ENCODE measurements at places on chromosomes 2 and 18. TPM values are rescaled to one million over a fixed set of nuclear protein-coding genes. Genes with fewer than 3 reads are reported as not detected.

The FAM124B gene
- 0.34 TPM for polyA plus RNA-seq

The RAMP1 gene
- polyA plus RNA-seq, result 164 TPM

The AQP4 gene
- polyA plus RNA-seq, result 1.6 TPM

The REG3A gene
- polyA plus RNA-seq, result 0.27 TPM

The IL1RL1 gene
- polyA plus RNA-seq, result 36.6 TPM

The AMER3 gene
- polyA plus RNA-seq, result not detected

The PROC gene
- polyA plus RNA-seq, result not detected

GRCh38 chr2:239365071-239365781 is 35.6 kb downstream of the HDAC4 start:
- DNase-seq, result no peak

- DNase-seq, result no peak
These were observed 28.1 kb upstream of the SCYGR2 start for GRCh38 chr2:227570615-227571014.

- no peak for DNase-seq
These were observed 19.8 kb downstream of the GAREM1 start for GRCh38 chr18:32450874-32451273.

DNA sequence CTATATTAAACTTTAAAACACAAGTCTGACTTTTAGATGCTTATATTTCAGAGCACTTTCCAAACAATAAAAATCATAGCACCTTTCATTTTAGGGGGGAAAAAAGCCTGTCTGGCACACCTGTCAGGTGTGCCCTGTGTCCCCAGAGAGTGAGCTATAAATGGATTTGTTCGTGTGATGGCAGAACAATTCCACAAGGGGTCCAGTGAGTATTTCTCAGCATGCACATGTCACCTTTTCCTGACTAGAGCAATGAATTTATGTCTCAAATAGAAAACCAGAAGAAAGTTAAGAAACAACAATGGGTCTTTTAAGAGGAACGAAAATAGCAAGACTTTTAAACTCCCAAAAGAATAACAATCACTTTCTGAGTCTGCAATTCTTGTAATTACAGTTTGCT is 55.9 kb downstream of the ACVR1C start:
- DNase-seq, result no peak

- DNase-seq, result no peak
These were observed 13.5 kb downstream of the PPP1CB start for GRCh38 chr2:28764909-28765711.

DNA sequence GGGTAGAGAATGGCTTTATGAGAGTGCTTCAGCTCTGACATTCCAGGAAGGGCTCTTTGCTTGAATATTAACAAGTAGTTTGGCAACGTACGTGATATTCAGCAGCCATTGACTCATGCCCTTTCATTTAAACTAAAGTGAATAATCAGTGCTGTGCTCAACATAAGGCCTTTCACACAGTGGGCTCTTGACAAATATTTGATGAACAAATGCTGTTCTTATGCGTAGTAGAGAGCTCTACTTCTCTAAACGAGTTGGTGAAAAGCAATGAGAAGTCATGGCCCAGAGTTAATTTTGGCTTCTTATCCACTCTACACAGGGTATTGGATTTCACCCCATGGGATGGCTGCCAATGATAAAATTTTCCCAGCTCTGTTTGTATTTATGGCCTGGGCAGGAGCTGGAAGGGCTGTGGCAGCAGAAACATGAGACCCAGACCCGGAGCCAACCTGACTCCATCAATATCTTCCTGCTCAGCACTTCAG is 338.9 kb downstream of the CCDC85A start:
- peak; percentile 51 for DNase-seq

- no peak for DNase-seq
These were observed 111.0 kb downstream of the B3GNT2 start for GRCh38 chr2:62306751-62307468.

- no peak for DNase-seq
These were observed 248.0 kb downstream of the MYCN start for GRCh38 chr2:16188261-16188890.

DNA sequence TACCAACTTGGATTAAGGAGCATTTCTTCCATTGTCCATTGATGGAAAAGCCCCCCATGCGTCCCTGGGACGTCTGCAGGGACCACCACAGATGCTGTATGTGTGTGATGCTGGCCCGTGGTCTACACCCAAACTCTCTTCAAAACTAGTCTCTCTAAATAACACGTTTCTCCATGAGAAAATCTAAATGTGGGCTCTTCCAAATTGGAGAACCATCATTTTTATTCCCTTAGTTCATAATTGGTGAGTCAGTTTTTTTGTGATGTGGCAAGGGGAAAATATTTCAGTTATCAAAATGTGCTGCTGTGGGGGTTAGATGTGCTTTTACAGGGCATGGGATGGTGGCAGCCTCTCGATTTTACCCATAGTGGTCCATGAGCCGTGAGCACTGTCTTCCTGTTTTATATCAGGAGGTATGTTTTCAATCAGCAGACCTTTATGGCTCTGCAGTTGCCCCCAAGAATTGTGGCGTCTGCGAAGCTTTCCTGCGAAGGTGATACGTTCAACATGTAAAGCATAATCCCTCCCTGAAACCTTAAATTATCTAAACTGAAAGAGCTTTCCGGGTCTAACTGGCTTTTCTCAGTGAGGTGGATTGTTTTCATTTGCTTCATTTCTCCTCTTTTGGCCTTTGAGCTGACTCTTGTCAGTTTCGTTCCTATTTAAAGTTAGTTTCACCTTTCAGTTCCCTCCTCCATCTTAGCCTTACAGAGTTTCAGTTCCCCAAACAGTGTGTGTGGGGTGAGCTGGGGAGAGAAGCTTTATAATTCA is 78.4 kb downstream of the SETBP1 start:
- DNase-seq, result no peak

- no peak for DNase-seq
These were observed 169.4 kb downstream of the MEIS1 start for GRCh38 chr2:66604326-66604725.

GRCh38 chr2:16613539-16614011 is 52.1 kb downstream of the CYRIA start:
- no peak for DNase-seq

DNA sequence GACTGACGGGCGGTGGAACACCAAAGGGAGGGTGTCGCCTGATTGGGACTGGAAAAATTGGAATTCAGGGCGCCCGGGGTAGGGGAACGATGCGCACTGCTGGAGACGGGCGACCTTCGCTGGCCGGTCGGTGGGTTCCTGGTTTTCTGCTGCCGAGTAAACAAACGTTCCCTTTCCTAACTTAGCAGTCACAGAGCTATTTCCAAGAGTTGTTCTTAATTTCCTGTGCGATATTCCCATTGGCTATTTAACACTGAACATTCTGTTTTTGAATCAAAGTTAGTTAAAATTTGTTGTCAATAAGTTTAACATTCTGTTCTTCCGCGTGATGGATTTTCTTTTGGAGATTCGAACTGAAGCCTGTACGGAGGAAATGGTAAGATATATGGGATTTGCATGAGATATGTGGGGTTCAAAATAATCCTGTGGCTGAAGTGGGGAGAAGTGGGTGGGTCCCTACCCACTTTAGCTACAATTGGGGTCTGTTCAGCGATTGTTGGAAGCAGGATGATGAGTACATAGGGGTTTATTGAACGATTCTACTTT is 862 bp downstream of the C18orf54 start:
- no peak for DNase-seq

DNA sequence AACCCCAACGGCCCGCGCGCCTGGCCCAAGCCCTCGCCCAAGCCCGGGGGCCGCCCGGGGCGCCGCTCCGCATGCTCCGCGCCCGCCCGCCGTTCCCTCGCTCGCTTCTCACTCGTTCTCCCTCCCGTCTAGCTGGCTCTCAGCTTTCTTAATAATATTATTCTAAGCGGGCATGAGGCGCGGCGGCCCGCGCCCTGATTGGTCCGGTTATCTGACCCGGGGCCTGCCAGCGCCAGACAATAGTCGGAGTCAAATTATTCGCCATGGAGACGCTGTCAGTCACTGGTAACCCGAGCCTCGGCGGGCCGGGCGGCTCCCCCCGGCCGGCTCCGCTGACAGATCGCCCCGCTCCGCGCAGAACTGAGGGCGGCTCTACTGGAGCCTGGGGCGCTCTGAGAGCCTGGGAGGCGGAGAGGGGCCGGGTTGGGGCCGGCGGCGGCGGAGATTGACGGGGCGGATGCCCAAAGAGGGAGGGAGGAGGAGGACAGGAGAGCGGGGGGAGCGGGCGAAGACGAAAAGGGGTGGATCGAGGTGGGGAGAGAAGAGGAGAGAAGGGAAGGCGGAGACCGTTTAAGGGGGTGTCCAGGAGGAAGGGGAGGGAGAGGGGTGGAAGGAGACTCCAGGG is at the start of gene SIX2:
Gene SIX2, minus strand, starts transcription at position 150 of the 625 bp plus-strand sequence. CDS start 342 bp downstream, outside the sequence.
- peak; percentile 91 for DNase-seq

- no peak for DNase-seq
These were observed 253.5 kb upstream of the NRP2 start for GRCh38 chr2:205428811-205429210.

DNA sequence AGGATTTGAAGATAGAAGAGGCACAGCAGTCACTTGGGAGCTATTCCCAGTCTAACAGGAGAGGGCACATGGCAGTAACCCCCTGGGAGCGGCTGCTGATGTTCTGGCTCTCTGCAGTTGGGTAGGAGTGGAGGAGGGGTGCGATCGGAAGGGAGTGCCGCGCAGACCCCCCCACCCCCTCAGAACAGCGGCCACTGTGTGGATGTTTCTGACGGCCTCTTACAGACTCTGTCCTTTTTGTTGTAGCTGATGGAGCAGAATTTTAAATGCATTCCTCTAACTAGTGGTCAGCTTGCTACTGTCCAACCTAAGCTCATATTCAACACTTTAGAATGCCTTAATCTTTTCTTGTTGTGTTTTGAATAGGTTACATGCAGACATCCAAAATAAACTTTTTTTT is 127.9 kb downstream of the AGAP1 start:
- no peak for DNase-seq

DNA sequence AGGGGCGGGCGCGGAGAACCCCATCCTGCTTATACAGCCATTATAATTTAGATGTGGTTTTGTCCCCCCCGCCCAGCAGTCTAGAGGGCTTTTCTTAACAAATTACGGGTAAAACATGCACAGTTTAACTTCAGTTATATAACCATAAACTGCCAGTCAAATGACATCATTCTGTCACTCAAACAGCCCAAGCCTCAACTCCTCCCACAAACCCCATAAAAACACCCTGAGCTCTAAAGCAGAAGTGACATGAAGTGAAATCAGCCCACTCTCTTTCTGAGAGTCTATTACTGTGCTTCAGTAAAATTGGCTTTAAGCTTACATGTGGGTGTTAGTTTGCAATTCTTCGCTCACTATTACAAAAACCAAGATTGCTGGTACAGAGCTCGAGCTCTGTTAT is 705.1 kb upstream of the GCFC2 start:
- no peak for DNase-seq

- peak; percentile 25 for DNase-seq
These were observed 2108.8 kb upstream of the PIK3C3 start for GRCh38 chr18:39846265-39846664.

DNA sequence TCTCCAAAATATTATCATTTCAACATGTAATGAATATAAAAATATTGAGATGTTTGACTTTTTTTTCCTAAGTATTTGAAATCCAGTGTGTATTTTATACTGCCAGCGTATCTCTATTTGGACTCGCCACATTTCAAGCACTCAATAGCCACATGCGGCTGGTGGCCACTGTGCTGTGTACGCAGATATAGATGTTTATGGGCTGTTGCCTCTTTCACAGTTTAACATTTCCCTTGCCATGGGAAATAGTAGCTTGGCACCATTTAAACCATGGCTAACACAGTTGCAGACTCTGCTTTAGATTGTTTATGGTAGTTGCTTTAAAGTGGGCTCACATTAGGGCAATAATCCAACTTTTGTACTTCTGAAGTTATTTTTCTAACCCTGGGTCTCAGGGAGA is 136.6 kb upstream of the ITGB6 start:
- no peak for DNase-seq

DNA sequence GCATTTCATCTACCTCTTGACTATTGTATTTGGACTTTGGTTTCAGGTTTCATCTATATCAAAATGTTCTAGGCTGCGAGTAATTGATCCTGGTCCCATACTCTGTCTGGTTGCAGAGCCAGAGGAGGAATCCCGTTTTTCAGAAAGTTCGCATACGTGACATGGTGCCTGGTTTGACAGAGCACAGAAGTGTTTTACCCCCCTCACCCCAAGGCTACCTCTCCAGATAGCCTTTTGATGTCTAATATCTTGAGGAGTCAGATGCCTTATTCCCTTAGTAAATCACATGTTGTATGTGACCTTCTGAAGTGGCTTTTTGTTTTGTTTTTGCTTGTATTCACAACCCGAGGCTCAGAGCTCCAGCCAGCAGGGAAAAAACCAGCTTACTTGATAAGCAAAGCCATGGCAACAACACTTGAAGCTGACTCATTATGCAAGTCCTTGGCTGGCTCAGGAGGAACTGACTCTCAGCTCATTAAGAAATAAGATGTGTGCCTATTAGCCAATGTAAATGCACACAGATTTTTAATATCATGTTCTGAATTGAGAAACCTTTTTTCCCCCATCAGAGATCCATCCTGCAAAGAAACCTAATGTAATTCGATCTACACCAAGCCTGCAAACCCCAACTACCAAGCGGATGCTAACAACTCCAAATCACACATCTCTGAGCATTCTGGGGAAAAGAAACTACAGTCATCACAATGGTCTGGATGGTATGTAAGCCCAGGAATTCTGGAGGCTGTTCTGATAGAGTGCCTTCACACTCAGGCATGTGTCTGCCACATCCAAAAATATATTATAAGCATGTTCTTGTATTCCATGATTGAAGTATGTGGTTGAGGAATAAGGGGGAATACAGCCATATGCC is 41.4 kb downstream of the OXER1 start:
- DNase-seq, result peak; percentile 39

DNA sequence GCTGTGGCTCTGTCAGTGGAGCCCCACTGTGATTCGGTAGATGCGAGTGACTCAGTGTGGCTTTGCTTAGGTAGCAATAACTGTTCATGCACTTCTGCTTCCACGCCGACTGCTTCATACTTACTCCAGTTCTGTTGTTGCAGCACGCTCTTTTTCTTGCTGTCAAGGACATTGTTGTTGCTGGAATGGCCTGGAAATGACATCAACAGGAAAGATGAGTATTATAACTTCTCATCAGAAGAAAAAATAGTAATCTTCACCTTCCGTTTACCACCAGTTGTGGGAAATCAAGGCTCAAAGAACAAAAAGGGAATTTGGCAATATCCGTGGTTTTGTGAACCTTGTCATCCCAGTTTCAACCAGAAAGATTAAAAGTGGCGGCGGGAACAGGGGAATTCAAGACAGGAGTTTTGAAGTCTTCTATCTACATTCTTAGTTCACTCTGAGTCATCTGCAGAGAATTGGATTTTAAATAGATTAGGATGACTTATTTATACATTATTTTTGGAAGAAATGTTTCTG is 8.3 kb downstream of the TM4SF20 start:
- no peak for DNase-seq

Data from heart left ventricle (tissue), 16 donors.